ENCODE measurements at places on chromosomes 13 and 19.
A peak's percentile ranks its signal among the peaks of the same experiment; 100 is the strongest.

- no peak for DNase-seq
These were observed 19.2 kb downstream of the DNM2 start for GRCh38 chr19:10736916-10737551.

- no peak for DNase-seq
These were observed 193.6 kb downstream of the RAP2A start for GRCh38 chr13:97627566-97627965.

GRCh38 chr19:21323000-21323399, 6.2 kb downstream of the ZNF708 start:
- peak; percentile 50 for DNase-seq

GRCh38 chr13:71516521-71516920, 350.5 kb downstream of the DACH1 start:
- DNase-seq = no peak

DNA sequence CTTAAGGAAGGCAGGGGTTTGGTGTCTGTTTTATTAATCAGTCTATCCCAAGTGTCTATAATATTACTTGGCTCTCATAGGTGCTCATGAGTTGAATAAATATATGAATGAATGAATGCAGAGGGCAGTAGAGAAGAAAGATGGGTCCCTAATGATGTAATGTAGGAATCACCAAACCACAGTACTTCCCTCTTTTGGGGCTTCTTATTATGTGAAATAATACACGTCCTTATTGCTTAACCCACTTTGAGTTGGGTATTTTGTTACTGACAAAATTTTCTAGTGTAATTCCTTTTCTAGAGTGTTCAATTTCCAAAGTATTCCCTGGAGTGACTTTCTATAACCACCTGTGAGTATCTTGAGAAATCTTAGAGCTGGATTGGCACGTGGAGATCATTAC, 13.2 kb downstream of the KLK5 start:
- DNase-seq = no peak

DNA sequence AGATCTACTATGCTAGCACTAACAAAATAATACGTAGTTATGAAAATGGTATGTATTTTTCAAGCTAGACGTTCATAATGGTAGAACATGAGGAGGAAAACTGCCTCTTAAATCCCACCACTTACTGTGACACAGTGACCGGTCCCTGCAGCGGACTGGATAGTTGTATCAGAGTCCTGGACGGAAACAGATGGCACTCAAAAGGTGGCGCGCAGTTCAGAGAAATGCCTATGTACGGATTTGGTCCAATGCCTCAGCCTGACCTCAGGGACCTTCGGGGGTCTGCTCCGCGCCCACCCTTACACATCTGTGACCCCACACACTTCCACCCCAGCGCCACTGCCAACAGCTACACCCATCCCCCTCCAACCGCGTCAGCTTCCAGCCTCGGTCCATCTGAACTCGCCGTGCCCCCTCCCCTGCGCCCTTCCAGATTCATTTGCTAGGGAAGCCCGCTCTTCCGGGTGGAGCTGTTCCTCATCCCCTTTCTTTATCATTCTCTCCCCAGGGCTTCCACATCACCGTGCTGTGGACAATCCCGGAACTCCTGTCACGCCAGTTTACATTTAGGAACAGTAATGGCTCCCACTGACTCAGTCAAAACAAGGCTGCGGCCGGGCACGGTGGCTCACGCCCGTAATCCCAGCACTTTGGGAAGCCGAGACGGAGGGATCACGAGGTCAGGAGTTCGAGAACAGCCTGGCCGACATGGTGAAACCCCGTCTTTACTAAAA, 792 bp upstream of the LENG8 start:
- DNase-seq = peak; percentile 70

- no peak for DNase-seq
These were observed 165.2 kb downstream of the STK24 start for GRCh38 chr13:98411617-98412265.

DNA sequence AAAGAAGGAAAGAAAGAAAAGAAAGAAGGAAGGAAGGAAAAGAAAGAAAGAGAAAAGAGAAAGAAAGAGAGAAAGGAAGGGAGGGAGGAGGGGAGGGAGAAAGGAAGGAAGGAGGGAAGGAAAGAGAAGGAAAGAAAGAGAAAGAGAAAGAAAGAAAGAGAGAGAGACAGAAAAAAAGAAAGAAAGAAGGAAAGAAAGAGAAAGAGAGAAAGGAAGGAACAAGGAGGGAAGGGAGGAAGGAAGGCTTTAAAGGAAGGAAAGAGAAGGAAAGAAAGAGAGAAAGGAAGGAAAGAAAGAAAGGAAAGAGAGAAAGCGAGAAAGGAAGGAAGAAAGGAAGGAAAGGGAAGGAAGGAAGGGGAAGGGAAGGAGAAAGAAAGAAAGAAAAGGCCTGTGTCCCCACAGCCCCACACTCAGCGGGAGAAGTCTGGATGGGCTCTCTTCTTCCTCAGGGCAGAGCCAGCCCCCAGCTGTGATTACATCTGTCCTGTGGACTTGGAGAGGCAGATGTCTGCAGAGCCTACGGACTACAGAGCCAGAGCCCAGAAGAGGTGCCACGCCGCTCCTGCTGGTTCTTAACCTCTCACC, 9.6 kb downstream of the PTPRH start:
- DNase-seq = no peak

- DNase-seq = no peak
These were observed 1930.2 kb downstream of the OLFM4 start for GRCh38 chr13:54958781-54959180.

DNA sequence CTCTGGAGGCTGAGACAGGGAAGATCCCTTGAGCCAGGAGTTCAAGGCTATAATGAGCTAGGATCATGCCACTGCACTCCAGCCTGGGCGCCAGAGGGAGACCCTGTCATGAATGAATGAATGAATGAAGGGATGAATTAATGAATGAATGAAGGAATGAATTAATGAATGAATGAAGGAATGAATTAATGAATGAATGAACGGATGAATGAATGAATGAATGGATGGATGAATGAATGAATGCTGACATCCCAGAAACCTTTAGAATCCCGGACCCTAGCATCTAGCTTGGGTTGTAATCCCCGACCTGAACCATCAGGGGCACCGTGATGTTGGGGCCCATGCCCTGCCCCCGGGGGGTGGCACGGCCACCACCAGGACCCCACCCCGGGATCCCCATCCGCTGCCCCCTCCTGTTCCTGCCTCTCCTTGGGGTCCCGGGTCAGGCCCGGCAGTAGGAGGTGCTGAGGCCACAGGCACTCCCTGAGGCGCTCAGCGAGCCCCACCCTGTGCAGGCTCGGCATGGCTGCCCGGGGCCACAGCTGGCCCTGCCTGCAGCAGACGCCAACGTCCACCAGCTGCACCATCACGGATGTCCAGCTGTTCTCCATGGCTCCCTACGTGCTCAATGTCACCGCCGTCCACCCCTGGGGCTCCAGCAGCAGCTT, 3.4 kb downstream of the EBI3 start:
- DNase-seq = no peak

DNA sequence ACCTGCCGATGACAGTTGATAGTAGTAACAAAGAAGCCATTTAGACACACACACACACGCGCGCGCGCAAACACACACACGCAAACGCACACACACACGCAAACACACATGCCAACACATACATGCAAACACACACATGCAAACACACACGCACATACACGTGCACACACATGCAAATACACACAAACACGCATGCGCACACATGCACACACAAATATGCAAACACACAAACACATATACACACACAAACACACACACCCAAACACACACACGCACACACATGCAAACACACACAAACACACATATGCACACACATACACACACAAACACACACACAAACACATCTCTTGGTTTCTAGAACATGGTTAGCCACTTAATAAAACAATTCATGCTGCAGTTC, 50.1 kb downstream of the ZNF557 start:
- no peak for DNase-seq

GRCh38 chr13:30477346-30478195, 11.8 kb upstream of the HMGB1 start:
- peak; percentile 55 for DNase-seq

- peak; percentile 75 for DNase-seq
These were observed 22.2 kb downstream of the RASA3 start for GRCh38 chr13:114110091-114110829.

- no peak for DNase-seq
These were observed 127.7 kb downstream of the VWA8 start for GRCh38 chr13:41833201-41833600.

- DNase-seq = no peak
These were observed 83.3 kb upstream of the OLFM4 start for GRCh38 chr13:52945348-52945747.

- DNase-seq = no peak
These were observed 103.0 kb downstream of the KL start for GRCh38 chr13:33119022-33119781.

DNA sequence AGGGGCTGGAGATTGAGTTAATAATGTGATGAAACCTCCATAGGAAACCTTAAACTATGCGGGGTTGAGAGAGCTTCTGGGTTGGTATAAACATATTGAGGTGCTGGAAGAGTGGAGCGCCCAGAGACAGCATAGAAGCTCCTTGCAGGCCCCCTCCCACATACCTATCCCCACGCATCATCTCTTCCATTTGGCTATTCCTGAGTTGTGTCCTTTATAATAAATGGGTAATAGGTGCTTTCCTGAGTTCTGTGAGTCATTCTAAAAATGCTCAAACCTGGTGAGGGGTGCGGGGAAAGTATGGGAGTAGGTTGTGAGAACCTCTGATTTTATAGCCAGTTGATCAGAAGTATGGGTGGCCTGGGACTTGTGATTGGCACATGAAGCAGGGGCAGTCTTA, 14.6 kb downstream of the CCDC122 start:
- DNase-seq = no peak

DNA sequence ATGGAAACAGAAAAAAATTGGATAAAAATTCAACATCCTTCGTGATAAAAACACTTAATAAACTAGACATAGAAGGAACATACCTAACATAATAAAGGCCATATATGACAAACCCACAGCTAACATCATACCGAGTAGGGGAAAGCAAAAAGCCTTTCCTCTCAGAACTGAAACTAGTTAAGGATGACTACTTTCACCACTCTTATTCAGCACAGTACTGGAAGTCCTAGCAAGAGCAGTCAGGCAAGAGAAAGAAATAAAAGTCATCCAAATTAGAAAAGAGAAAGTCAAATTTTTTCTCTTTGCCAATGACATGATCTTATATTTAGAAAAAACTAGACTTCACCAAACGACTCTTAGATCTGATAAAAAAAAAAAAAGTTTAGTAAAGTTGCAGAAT, 25.8 kb upstream of the SLC7A9 start:
- DNase-seq = no peak

GRCh38 chr19:49335071-49335783, at the start of gene CD37:
TSS of gene CD37 (plus strand) at chr19:49335406. CDS start at chr19:49335541, 135 bp downstream.
- peak; percentile 84 for DNase-seq

- no peak for DNase-seq
These were observed 323.3 kb upstream of the ZNF507 start for GRCh38 chr19:32022044-32022640.

- DNase-seq = no peak
These were observed at the start of gene CFAP97D2 for GRCh38 chr13:114179087-114179658. TSS of gene CFAP97D2 (plus strand) at chr13:114179257. CDS start at chr13:114179331, 74 bp downstream.

GRCh38 chr19:13764821-13765394, 586 bp downstream of the MRI1 start:
- DNase-seq = peak; percentile 55

DNA sequence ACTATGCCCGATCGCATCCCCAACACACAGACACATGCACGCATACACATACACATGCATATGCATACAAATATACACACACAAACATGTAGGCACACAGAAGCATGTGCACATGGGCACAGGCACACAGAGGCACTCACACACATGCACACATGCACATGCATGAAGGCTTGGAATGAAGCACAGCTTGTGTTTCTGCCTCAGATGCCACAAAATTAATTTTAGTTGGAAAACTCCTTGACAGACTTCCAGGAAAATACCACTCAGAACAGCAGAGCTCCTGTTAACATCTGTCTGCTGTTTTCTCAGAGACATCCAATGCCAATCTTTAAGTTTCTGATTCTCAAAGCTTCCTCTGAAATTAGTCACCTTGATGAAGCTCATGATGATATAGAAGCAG, 532.7 kb downstream of the RFC3 start:
- DNase-seq = no peak

DNA sequence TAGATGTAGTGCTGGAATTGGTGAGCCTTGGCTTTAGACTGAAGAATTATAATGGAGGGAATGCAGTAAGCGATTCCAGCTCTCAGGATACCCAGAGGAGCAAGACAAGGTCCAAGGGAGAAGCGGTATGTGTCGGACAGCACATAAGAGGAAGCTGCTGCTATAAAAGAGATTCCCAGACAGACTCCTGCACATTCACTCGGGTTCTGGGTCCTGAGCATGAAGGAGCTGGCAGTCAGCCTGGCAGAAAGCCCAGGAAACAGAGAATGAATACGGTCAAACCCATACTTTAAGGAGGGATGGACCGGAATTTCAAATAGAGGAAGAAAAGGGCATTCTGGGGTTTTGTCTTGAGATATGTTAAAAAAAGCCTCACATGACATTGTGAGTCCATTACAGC, 308.3 kb downstream of the DNAJC15 start:
- DNase-seq = no peak

DNA sequence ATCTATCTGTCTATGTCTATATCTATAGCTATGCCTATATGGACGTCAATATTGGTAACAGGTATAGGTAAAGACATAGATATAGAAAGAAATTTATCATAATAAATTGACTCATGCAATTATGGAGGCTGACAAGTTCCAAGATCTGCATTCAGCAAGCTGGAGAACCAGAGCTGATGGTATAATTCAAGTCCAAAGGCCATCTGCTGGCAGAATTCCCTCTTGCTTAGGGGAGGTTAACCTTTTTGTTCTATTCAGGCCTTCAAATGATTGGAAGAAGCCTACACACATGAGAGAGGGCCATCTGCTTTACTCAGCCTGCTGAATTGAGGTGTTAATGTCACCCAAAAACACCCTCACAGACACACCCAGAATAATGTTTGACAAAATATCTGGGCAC, 10.8 kb downstream of the RASL11A start:
- no peak for DNase-seq

DNA sequence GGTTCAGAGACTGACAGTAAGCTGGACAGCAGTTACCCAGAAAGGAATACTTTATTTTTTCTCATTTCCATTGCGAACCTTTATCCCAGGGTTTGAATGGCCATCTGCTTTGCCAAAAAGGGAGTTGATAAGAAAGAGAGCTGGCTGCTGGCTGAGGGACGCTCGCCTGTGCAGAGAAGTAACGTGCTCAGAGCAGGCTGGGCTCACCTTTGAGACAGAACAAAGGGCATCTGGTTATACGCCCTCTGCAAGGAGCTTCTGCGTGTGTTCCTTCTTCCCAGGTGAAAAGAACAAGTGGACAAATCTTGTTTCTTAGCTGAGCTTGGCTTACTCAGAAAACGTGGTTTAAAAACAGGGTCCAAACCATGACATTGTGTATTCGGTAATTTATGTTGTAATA, 47.4 kb downstream of the EFNB2 start:
- DNase-seq = no peak

GRCh38 chr19:3161453-3161852, 17.1 kb upstream of the S1PR4 start:
- DNase-seq = no peak

DNA sequence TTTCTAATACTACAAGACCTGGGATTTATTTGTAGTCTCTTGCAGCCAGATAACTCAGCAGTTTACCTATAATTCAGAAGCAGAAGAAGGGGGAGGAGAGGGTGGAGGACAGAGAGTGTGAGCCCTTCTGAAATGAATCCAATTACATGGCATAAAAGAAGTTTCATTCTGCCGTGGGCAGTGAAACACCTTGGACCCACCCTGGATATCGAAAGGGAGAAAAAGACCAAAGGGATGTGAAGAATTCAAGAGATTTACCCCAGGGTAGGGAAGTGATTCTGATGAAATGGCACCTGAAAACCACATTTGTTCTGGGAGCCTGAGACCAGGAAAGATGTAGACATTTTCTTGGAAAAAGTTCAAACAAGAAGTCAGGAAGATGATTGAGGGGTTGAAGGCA, 140.9 kb downstream of the NDFIP2 start:
- no peak for DNase-seq

All from hematopoietic multipotent progenitor cell treated with erythropoietin and hydrocortisone succinate and interleukin-3 and kit ligand, for 6 days (in vitro differentiated cells).